Endothelial cell of umbilical vein (primary cell): ENCODE measurements at places on chromosomes 1 and 21. TPM values are rescaled to one million over a fixed set of nuclear protein-coding genes. Genes with fewer than 3 reads are reported as not detected.

- DNase-seq: no peak
These were observed 12.2 kb upstream of the PRXL2B start for GRCh38 chr1:2574350-2574749.

DNA sequence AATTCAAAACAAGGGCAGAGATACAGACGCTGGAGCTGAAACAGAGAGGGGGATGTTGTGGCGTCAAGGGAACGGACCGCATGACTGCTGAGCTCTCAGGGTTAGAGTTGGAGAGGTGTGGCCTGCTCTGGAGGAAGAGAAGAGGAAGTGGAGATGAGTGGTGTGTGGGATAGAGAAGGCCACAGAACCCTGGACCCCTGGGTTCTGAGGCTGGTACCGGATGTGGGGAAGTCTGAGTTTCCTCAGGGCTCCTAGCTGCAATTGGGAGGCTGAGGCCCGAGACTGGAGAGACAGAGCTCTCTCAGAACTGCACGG, 1.8 kb downstream of the BCAN start:
- DNase-seq: no peak

DNA sequence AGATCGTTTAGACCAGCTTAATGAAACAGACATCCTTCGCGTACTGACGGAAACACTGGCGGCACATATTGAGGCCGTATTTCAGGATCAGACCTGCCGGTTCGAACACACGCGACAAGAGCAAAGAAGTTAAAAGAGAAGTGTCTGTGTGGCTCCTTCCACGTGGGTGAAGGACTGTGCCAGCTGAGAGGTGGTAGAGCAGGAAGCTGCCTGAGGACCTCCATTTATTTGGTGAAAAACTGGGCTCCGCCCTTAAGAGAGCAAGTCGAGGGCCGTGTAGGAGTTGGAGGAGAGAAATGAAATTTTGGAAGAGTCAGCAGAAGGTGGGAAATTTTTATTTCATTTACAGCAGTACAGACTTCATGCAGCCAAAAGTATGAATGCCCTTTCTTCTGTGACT, 38.8 kb upstream of the ADORA3 start:
- no peak for DNase-seq

GRCh38 chr1:11918799-11919519, 7.3 kb downstream of the KIAA2013 start:
- no peak for DNase-seq

DNA sequence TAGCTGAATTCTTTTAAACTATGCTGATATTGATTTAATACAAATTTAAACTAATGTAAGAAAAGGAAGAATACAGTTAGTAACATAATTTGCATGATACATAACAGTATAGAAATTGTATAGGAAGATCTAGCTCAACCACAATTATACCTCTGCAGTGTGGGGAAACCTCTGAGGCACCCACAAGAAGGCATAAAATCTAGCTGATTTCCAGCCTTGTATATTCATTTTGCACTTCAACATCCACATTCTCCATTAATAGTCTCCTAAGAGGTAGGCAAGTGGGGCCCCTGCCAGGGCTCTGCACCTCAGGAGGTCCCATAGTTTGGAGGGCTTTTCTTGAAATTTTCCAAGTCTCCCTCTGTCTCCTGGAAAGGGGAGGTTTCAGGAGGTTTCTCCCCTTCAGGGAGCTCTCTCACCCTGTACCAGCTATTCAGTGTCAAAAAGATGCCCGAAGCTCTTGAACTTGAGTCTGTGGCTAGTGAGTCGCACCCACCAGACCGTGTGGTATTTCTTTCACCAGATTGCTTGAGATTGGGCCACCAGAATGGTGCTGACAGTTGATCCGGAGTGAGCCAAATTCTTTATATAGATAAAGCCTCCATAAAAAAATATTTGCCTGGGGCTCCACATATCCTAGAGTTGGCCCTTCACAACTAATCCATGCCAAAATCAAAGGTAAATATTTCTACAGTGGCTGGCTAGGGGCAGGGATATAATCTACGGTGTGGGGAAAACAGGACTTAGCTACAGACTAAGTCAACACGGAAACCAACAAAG, 108.2 kb downstream of the TIAM1 start:
- DNase-seq: no peak

DNA sequence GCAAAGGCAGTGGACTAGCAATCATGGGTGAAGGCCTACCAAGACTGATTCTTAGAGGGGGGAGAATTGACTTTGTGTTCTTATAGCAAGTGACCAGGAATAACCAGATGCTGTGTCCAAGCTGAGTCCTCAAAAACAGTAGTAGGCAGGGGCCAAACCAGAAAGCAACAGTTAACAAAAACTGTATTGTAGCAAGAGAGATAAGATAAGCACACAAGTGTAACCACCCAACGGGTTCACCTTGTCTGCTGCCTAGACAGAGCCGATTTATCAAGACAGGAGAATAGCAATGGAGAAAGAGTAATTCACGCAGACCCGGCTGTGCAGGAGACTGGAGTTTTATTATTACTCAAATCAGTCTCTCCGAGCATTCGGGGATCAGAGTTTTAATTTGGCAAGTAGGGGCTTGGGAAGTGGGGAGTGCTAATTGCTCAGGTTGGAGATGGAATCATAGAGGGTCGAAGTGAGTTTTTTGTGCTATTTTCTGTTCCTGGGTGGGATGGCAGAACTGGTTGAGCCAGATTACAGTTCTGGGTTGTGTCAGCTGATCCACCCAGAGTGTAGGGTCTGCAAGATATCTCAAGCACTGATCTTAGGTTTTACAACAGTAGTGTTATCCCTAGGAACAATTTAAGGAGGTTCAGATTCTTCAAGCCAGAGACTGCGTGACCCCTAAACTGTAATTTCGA, 8.3 kb upstream of the CSRP1 start:
- DNase-seq: no peak

GRCh38 chr1:112454316-112454715, 54.4 kb upstream of the WNT2B start:
- DNase-seq: no peak

DNA sequence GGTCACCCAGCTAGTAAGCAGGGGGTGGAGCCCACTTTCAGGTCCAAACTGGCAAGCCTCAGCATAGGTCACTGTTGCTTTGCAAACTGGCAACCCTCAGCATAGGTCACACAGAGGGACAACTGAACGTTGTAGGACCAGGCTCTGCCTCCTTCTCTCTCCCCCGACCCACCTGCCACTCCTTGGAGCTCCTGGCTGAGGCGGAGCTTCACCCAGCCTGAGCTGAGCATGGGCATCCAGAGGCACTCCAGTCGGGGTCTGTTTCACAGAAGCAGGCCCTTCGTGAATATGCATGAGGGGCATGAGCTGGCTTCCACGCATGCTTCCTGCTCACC, 24.2 kb downstream of the CAPZB start:
- DNase-seq: no peak

DNA sequence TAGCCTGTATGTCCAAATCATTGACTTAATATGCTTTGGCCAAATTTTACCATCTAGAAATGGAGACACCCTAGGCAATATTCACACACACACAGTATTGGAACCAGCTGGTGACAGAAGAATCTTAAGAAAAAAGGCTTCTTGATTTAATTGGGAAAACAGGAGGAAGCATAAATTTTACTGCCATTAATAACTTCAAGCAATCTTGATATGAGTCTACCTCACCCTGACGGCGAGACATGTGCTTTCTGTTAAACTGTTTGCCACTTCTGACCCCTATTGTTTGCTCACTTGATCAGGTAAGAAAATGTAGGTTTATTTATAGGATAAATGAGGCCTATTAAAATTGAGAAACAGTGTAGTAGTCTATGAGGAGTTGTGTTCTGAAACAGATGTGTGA, 73.2 kb downstream of the KIFAP3 start:
- no peak for DNase-seq

DNA sequence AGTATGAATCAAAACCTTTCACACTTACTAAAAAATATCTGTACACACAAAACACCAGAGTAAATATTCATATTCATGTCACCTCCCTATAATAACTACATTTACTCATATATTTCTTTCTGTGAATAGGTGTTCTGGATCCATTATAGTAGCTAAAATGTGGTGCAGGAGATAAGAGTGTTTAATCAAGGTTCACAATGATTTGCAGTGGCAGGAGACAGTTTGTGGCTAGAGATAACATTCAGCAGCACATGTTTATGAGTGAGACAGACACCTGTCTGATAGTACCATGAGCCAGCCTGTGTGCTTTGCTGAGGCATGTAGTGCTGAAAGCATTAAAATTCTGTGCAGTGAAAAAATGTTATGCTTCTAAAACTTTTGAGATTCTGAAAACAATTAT, 410.3 kb downstream of the SRGAP2C start:
- DNase-seq: peak; percentile 13

OR2T29 gene
- total RNA-seq: not detected in 2 replicates

RGS8 gene
- total RNA-seq: not detected in 2 replicates

LAMTOR2 gene
- 77.7 and 80.3 TPM in 2 replicates for total RNA-seq
